ENCODE measurements at places on chromosomes 2 and 18. TPM values are rescaled to one million over a fixed set of nuclear protein-coding genes. Genes with fewer than 3 reads are reported as not detected.

Gene DLGAP1
- polyA plus RNA-seq, result 5.0 TPM

GRCh38 chr2:31049264-31049663 is 89.0 kb downstream of the GALNT14 start:
- no peak for DNase-seq

GRCh38 chr2:55051026-55051866 is 995 bp upstream of the RTN4 start:
- DNase-seq, result no peak

DNA sequence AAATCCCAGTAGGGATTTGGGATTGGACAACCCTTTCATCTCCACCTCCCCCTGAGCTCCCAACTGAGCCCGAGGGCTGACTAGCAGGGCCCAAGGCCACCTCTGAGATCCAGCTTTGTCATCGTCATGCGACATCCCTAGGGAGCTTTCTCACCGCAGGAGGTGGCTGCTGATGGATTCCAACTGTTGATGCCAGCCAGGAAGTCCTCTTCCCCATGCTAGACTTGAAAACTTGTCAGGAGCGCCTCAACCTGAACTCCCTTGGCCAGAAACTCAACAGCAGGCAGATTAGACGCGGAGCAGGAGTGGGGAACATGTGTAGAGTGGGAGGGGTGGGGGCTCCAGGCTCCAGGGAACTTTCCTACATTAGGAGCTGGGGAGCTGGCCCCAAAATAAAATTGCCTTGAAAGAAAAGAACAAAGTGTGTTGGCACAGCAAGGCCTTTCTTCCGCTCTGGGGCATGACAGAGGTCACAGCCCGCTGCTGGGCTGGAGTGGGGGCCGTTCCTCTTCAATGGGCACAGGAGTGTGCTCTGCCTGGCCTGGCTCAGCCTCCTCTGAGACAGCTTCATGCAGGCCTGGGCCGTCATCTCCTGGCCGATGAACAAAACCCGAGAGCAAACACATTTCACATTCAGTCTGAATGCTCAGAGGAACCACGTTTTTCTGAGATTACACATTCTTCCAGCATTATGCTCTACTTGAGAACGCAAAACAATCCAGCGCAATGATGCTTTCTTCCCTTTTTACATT is 34.5 kb downstream of the EMILIN2 start:
- DNase-seq, result no peak

- no peak for DNase-seq
Observed at GRCh38 chr2:48328942-48329723, 200.8 kb upstream of the STON1 start.

DNA sequence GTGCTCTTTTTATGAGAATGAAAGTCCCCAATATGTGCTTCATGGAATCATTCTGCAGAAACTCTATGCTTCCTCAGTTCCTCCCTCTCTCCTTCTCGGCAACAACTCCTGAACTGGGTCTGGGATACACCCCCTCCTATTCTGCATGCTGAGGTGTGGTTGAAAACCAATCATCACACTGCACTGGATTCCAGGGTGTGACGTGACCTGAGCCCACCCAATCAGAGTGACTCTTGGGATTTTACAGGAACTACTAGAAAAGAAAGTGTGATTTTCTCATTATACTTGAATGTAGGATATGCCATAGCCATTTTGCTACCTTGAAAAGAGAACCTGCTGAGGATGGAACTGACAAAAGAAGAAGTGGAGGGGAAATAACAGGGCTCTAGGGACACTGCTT is 36.3 kb downstream of the ACVR1 start:
- no peak for DNase-seq

- no peak for DNase-seq
Observed at GRCh38 chr2:10027660-10028330, 15.6 kb upstream of the KLF11 start.

GRCh38 chr18:79283929-79284328 is 111.8 kb upstream of the NFATC1 start:
- DNase-seq, result no peak

Gene SYT4
- polyA plus RNA-seq, result 0.34 TPM

DNA sequence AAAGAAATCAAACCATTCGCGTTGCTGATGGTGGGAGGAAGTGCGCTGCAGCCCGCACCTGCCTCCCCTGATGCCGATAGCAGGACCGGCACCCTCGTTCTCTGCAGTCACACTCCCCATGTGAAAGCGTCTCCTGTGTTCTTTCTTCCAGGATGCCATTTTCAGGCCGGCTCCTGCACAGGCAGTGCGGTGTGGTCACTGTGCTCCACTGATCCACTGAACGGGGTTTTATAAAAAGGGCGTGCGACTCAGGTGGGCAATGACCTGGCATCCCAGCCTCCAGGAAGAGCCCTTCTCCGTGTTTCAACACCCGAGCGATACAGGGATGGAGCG is 88.3 kb upstream of the SNTG2 start:
- DNase-seq, result no peak

Gene LYPD6
- polyA plus RNA-seq, result 23.3 TPM

- DNase-seq, result no peak
Observed at GRCh38 chr2:107132070-107132469, 246.1 kb upstream of the ST6GAL2 start.

Gene AMER3
- polyA plus RNA-seq, result not detected

- DNase-seq, result no peak
Observed at GRCh38 chr2:156329927-156330726, 2.4 kb downstream of the NR4A2 start.

- no peak for DNase-seq
Observed at GRCh38 chr2:69992310-69993047, 31.0 kb upstream of the ASPRV1 start.

- DNase-seq, result no peak
Observed at GRCh38 chr2:219548990-219549389, 5.2 kb downstream of the TMEM198 start.

Gene BZW1
- polyA plus RNA-seq, result 264 TPM

- no peak for DNase-seq
Observed at GRCh38 chr2:76808732-76809131, 713.4 kb downstream of the LRRTM4 start.

- no peak for DNase-seq
Observed at GRCh38 chr2:162795312-162795711, 43.3 kb downstream of the KCNH7 start.

DNA sequence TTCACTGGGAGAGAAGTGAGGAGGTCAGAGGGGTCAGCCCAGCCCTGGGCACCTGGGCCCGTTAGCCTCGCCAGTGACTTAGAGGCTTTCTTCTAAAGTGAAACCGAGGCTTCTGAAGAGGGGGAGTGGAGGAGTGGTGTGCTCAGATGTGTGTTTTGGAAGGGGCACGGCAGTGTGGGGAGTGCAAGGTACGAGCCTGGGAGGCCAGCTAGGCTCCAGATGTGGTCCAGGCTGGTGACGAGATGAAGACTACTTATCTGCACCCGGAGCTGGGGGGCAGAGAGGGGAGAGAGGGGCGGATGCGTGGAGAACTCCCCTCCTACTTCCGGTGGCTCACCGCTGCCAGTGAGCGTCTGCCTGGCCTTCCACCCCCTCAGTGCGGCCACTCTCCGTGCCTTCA is 371.3 kb upstream of the HS6ST1 start:
- DNase-seq, result no peak

GRCh38 chr2:167310442-167310841 is 422.2 kb downstream of the XIRP2 start:
- DNase-seq, result no peak

GRCh38 chr18:50093366-50094064 is 101.4 kb downstream of the MYO5B start:
- DNase-seq, result no peak

GRCh38 chr2:55363636-55364035 is 56.0 kb downstream of the CCDC88A start:
- no peak for DNase-seq

GRCh38 chr18:56756966-56757365 is 105.8 kb downstream of the WDR7 start:
- no peak for DNase-seq

- no peak for DNase-seq
Observed at GRCh38 chr2:40265602-40266001, 186.3 kb downstream of the SLC8A1 start.

DNA sequence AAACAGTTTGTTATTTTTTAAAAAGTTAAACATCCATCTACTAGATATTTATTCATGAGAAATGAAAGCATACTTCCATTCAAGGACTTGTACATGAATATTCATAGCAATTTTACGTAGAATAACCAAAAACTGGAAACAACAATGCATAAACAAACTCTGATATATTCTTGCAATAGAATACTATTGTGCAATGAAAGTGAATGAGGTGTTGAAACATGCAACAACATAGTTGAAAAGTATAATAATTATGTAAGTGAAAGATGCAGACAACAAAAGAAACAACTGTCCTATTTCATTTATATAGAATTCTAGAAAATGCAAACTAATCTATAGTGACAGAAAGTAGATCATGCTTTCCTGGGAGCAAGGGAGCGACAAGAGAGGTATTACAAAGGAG is 206.6 kb upstream of the KLHL29 start:
- no peak for DNase-seq

GRCh38 chr2:42142547-42143184 is 26.5 kb upstream of the EML4 start:
- DNase-seq, result no peak

- no peak for DNase-seq
Observed at GRCh38 chr2:169093535-169093934, 24.2 kb downstream of the DHRS9 start.

DNA sequence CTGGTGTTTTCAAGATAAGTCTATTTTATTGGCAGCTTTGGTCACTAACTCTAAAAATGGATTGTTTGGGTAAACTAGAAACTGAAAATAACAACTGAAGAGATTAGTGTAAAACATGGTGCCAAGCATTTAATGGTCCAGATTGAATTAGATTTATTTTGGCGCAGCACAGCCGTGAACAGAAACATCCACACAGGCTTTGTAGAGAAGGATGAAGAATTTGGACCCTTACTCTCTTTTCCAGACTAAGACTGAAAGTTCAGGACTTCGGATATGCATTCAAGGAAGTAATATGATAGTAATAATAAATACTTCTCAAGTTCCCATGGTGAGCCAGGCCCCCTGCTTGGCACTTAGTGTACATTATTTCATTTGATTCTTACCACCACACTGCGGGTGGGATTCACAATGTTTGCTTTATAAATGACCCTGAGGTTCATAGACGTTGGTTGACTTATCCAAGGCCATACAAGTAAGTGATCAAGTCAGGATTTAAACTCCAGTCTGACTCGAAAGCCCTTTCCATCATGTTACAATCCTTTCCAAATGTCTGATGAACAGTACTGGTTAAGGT is 54.2 kb upstream of the ITGB6 start:
- DNase-seq, result no peak

GRCh38 chr2:29278966-29279365 is 163.8 kb downstream of the CLIP4 start:
- no peak for DNase-seq

GRCh38 chr2:68766376-68766845 is 31.8 kb downstream of the ARHGAP25 start:
- no peak for DNase-seq

Gene CD207
- not detected for polyA plus RNA-seq

DNA sequence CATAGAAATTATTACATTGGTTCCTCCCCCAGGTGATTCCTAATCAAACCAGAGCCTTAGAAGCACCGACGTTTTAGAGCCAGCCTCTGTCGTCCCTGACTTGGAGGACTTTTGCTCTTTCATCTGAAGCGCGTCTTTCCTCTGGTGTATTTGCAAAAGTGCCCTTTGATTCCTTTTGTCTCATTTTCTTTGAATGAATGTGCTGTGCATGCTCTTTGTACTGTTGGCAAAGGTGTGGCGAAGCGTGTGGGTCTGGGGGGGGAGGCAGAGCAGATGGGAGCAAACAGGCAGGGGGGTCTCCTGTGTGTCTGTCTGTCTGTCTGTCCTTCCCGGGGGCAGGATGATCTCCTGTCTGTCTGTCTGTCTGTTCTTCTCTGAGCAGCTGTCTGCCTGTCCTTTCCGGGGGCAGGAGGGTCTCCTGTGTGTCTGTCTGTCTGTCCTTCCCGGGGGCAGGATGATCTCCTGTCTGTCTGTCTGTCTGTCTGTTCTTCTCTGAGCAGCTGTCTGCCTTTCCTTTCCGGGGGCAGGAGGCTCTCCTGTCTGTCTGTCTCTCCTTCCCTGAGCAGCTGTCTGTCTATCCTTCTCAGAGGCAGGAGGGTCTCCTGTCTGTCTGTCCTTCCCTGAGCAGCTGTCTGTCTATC is 205.5 kb upstream of the MYT1L start:
- no peak for DNase-seq

DNA sequence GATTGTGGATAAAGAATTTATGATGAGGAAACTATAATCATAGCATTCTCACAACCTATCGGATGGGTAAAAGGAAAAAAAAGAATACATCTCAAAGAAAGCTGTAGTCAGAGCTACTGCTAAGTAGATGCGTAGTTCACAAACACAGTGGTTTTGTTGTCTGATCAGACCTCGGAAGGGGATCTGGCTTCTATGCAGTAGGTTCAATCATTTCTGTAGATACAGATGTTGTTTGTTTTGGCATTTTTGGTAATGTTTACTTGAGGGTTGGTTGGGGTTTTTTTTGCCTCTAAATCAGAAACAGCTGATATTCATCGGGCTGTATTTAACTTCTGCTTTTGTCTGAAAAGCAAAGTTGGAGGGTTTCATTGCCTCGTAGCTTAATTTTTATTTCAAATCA is 42.1 kb downstream of the NPAS2 start:
- no peak for DNase-seq

DNA sequence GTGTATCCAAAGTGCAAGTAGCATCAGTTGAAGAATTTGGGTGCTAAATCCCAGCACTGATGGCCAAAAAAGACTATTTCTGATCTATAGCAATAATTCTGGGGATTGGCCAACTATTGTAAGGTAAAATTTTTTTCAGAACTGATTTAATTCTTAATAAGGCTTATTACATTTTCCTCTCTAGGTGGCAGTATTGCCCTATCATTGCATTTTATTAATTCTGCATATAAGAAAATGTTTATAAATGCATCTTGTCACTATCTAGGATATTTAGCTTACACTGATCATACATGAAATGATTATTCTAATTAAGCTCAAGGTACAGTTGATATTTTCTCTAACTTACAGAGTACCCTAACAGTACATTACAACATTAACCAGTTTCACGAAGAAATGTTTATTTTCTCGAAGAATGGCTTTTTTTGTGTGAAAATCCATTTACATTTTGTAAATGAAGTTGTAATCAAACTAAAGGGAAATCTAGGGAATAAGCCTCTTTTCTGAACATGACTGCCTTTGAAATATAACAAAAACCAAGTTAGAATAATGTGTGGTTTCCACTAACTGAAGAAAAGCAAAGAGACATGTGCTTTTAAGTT is 11.0 kb downstream of the TTN start:
- peak; percentile 15 for DNase-seq

Gene HNMT
- 64.2 TPM for polyA plus RNA-seq

GRCh38 chr2:33033606-33034081 is 86.9 kb downstream of the LTBP1 start:
- DNase-seq, result no peak

- DNase-seq, result no peak
Observed at GRCh38 chr2:160305081-160305750, 105.1 kb upstream of the ITGB6 start.

GRCh38 chr18:55387139-55387984 is 200.6 kb downstream of the TCF4 start:
- DNase-seq, result peak; percentile 23

GRCh38 chr2:152910970-152911369 is 192.6 kb downstream of the ARL6IP6 start:
- no peak for DNase-seq

Gene SCN1A
- polyA plus RNA-seq, result 0.37 TPM

Gene MC4R
- polyA plus RNA-seq, result 0.15 TPM
